ENCODE measurements at places on chromosomes 12 and 14.

DNA sequence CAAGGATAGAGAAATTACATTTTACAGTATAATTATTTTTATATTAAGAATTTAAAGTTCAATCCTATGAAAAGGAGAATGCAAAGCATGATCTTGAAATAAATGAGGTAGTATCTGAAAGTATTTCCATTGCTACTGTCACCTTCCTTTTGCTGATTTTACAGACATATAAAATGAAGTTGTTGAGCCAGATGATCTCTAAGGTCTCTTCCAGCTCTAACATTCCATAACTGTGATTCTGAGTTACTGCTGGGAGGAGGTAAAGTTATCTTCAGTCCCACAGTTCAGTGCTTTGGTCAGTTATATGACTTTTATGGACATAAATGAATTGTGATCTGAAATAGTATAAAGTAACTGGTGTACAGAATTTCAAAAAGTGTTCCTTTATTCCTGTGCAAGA lies 52.8 kb downstream of the SLC38A6 start:
- DNase-seq, result no peak

DNA sequence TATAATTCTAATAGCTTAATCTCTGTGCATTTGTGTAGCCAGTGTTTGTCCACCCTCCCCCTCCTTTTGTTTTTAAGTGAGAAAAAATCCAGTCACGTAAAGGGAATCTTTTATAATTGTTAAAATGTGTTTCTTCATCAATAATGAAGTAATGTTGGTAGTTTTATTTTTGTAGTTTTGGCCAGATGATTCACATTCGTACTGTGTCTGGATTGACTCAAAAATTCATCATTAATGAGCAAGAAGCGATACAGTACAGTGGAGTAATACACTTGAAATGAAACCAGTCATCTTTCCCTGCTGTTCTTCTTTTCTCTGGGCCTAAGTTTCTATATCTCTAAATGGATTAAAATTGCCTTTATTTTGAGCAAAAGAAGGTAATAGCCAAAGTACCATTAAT lies 86.5 kb downstream of the SRGAP1 start:
- DNase-seq, result no peak

DNA sequence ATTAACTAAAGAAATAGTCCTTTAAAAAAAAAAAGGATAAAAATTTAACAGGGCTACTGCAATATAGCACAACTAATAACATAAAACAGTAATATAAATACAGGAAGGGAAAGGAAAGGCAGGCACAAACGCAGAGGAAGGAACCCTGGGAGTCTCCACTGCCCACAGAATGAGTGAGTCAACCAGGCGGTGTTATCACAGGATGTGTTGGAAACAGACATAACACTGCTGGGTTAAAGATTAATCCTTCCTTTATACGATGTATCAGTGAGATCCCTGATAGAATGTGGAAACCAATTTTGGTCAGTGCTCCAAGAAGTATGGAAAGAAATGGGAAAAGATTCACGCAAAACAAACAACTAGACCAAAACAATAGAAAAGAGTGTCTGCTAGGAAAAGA lies 47.9 kb downstream of the FGD6 start:
- no peak for DNase-seq

DNA sequence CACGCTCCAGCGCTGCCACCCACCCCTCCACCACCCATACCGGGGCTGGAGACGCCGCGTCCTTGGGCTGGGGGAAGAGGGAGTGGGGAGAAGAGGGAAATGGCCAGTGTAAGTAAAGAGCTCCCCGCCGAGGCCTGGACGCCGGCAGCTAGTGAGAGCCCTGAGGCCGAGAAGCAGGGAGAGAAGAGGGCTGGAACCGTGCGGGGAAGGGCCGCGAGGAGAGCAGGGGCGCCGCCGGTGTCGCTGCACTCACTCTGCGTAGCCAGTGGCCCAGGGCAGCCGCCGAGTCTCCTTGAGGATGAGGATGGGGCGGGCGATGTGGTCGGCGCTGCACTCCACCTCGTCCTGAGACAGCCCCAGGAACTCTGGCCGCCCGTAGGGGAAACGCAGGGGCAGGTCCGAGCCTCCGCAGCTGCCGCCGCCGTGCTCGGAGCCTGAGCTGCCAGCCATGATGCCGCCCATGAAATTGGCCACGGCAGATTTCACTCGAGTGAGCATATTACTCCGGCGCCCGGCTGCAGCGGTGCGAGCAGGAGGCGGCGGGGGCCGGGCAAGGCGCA lies 631 bp downstream of the PPM1H start:
- DNase-seq, result peak; percentile 25

DNA sequence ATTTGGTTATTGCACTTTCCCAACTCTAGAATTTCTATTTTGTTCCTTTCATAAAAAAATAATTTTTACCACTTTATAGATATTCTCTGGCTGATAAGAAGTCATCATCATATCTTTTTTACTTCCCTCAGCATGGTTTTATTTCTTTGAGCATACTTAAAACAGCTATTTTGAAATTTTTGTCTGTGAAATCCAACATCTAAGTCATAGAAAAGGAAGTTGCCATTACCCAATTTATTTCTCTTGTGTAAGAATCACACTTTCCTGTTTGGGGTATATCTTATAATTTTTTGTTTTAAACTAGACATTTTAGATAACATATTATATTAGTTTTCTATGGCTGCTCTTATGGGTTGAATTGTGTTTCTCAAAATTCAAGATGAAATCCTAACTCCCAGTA lies 400.2 kb upstream of the OR4E1 start:
- DNase-seq, result no peak

GRCh38 chr14:60599727-60600126 lies 49.5 kb downstream of the SIX1 start:
- no peak for DNase-seq

- DNase-seq, result peak; percentile 40
Measured at GRCh38 chr12:63150713-63151622, at the start of gene AVPR1A. Gene AVPR1A (minus strand): TSS chr12:63151201. CDS start chr12:63150836, 365 bp downstream.

DNA sequence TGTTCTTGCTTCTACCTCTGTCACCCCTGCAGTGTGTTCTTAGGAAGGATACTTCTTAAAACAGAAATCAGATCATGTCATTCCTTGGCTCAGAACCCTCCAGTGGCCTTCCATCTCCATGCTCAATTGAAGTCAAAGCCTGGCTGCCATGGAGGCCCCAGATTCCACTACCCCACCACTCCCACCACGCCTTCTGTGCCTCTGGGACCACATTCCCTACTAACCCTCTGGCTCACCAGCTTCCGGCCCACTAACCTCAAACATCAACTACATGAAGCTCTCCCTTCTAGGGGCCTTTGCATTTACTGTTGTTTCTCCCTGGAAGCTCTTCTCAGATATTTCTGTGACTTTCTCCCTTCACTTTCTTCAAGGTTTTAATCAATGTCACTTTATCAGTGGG lies 76.1 kb upstream of the REP15 start:
- no peak for DNase-seq

DNA sequence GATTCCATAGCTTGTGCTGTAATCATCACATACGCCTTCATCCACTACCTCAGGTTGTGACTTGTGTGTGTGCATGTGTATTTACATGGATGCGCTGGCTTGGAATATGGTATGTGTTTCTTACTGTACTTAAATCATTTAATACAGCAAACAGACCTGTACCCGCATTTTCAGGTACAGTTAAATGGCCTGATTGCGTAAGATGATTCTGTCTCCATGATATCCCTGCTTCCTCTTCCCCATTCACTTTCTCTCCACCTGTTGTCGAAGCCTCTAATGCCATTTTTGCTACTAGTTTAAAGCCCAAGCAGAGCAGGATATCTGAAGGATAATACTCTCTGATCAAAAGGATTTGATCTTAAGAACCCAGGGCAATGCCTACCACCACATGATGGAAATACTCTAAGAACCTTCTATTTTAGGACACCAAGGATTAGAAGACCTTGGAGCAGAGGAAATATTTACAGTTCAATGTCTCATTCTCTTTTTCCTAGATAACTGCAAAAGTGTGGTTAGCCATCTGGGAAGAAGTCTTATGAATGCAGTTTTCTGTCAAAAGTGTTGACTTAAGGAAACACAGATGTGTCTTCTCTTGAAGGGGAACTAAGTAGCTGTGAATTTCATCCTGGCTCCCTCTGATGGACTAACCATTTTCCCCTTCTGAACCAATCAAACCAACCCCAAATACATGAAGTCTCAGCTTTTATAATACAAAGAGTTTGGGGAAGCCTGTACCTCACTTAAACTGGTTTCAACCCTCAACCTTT lies 78.7 kb downstream of the HELB start:
- no peak for DNase-seq

GRCh38 chr12:57129321-57129842 lies 1.1 kb downstream of the LRP1 start:
- no peak for DNase-seq

- no peak for DNase-seq
Measured at GRCh38 chr12:50224026-50224692, 57.0 kb upstream of the CERS5 start.

DNA sequence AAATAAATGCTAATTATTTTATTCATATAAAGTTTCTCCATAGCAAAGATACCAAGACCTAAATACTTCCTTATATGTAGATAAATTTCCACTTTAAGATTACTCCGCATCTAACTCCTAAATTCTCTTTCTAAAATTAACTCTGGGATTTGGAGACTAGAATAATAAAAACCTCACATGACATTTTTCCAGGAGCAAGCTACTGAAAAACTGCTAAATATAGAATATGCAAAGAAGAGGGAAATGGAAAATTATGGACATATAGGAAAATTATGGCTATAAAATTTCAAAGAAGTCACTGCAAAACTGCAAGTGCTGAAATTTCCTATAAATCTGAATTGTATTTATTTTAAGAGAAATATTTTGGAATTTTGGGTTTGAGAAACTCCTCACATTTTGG lies 186.2 kb downstream of the DUSP6 start:
- no peak for DNase-seq

DNA sequence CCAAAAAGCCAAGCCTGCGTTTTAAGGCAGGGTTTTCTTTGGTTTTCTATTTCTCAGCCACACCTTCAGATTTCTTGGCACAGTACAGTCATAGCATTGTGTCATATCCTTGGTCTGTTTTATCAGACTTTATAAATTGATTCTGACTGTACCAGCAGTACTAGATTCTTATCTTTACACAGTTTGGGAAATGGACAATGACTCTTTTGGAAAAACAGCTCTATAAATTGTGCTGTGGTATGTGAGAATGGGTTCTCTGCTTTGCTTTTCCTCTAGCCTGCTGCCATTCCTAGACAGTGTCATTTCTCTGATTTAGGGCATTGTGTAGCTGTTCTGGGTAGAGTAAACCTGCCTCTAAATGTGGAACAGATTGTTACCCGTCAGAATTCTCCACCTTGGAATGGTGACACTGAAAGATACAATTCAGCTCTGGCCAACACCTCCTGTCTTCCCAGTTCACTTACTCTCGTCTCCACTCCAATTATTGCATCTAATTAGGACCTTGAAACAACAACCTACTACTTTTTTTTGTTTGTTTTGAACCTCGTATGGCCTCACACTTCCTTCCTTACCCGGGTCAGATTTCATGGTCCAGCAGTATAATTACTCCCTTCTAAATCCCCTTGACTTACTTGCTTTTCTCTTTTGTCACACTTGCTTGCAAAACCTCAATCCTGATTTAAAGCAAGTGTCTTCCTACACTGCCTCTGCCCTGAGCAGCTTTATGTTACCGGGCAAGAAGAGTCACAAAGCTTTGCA lies 226.3 kb downstream of the ERC1 start:
- no peak for DNase-seq

DNA sequence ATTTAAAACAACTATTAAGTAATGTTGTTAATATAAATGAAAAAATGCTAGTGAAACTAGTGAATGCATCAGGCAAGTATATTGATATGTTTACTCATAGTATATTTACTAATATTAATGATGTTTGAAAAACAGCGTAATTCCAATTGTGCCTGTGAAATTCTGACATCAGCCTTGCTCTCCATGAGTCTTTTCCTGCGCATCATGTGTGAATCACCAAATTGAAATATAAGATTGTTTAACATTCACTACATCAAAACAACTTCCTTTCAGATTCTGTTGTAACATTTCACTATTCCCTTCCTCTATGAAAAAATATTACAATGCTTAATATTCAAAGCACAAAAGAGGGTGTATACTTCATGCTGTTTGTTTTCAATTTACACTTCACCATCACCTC lies 1995.9 kb upstream of the SEL1L start:
- DNase-seq, result no peak

GRCh38 chr14:101554991-101555668 lies 6.2 kb upstream of the DIO3 start:
- DNase-seq, result no peak

DNA sequence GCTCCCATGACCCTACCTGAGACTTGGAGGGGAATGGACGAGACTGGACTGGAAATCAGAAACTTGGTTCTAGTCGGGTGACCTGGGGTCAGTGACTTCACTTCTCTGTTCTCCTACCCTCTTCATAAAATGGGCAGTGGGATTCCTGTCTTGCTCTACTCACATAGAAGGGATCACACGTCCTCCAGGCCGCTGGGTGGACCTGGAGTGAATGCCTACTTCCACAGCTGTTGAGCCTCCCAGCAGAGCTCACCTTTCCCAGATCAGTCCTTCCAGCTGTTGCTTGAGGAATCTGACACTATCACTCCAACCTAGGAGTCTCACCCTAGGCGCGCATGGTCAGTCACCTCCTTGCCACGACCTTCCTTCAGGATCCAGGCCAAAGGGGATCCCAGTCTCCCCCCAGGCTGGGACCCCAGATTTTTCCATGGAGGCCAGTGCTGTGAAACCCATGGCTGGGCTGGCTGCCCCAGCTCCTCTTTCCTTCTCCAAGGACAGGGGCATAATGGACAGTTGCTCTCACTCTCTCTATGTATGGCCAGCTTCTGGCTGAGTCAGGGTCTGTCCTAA lies 637 bp downstream of the ACVRL1 start:
- DNase-seq, result no peak

GRCh38 chr14:81247271-81247766 lies 26.6 kb upstream of the GTF2A1 start:
- no peak for DNase-seq

GRCh38 chr14:54440476-54440872 lies 700 bp downstream of the CNIH1 start:
- DNase-seq, result no peak

GRCh38 chr12:2923057-2923456 lies 32.4 kb downstream of the TULP3 start:
- no peak for DNase-seq

GRCh38 chr14:54622192-54622958 lies 55.4 kb downstream of the SAMD4A start:
- no peak for DNase-seq

- no peak for DNase-seq
Measured at GRCh38 chr12:123906711-123907420, 65.8 kb downstream of the CCDC92 start.

DNA sequence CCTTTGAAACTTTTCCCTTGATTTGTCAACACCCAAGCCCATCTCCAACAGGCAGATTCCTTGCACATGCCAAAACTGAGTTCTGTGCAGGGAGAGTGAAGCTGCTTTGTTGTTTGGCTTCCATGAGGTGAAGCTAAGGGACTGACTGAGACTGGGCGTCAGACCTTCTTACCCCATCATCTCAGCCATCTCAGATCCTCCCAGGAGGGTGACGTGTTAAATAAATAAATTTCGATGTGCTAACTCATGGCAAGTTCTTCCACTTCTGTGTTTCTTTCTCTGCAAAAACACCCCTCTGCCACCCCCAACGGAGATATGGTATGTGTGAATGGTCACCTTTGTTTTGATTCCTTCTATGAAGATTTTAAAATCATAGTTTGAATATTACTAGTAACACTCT lies 17.8 kb downstream of the UTP20 start:
- no peak for DNase-seq

GRCh38 chr14:61300209-61300608 lies 19.1 kb upstream of the TMEM30B start:
- no peak for DNase-seq

GRCh38 chr14:21846227-21846885 lies 172.7 kb upstream of the OR4E1 start:
- peak; percentile 49 for DNase-seq

All from neural crest cell (in vitro differentiated cells).